ENCODE measurements at places on chromosomes 2 and 18. TPM values are rescaled to one million over a fixed set of nuclear protein-coding genes. Genes with fewer than 3 reads are reported as not detected.

ARMC9 gene
- 43.1 TPM for total RNA-seq

ZC3H6 gene
- total RNA-seq = 18.0 TPM

TWIST2 gene
- total RNA-seq = 8.4 TPM

PAX3 gene
- total RNA-seq = not detected

ANKRD12 gene
- total RNA-seq = 77.7 TPM

RTP5 gene
- total RNA-seq = not detected

KCNG2 gene
- 0.50 TPM for total RNA-seq

M1AP gene
- total RNA-seq = 1.8 TPM
